Caudate nucleus (tissue), 63 donors: ENCODE measurements at places on chromosomes 5 and 9.

DNA sequence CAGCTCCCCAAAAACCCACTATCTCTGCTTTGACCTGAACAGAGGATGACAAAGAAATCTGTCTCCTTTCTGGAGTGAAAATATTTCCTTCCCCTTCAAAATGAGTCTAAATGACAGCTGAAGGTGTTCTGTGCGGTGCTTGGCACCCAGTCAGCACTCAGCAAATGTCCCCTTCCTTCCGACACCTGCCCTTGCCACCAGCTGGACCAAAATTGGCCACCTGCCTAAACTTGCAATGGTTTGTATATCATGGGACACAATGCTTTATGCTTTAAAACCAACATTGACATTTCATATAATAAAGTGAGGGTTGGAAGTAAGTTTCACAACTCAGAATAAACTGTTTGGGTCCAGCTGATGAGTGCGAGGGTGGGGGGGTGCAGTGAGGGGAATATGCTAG, 7.5 kb upstream of the TTC1 start:
- no peak for DNase-seq

DNA sequence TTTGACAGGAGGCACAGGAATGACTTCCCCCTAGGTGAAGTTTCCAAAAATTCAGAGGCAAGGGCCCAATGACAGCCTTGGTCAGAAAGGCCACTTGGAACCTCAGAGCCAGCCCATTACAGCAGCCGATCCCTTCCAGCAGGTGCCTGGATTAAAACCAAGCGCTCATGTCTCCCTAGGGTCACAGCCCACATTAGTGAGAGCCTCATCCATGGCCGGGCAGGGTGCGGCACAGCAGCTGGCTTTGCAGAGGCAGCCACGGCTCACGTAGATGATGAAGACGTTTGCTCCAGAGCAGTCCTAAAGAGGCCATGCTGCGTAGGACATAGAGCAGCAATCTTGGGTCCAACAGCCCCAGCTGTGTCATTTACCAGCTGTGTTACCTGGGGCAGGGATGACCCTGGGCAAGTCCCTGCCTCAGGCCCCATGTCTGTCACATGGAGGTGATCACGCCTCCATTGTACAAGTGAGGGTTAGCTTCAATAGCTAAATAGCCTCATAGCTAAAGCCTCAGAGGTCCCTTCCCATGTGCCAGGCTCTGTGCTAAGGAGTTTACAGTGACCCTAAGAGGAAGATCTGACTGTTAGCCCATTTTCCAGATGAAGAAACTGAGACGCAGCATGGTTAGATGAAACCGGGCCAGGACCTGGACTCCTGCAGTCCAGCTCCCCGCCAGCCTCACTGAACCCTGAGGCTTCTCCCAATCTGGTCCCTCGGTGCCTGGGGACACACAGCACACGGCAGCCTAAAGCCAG, 39.2 kb downstream of the NEK6 start:
- no peak for DNase-seq

DNA sequence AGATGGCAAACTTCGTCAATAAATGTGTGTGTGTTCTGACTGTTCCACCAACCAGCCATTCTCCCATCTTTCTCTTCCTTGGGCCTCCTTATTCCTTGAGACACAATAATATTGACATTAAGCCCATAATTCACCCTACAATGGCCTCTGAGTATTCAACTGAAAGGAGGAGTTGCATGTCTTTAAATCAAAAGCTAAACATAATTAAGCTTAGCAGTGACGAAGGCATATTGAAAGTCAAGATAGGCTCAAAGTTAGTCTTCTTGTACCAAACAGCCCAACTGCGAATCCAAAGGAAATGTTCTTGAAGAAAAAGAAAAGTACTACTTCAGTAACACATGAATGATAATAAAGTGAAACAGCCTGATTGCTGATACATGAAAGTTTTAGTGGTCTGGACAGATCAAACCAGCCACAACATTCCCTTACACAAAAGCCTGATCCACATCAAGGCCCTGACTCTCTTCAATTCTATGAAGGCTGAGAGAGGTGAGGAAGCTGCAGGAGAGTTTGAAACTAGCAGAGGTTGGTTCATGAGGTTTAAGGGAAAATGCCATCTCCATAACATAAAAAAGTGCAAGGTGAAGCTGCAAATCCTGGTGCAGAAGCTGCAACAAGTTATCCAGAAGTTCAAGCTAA, 81.4 kb downstream of the DENND1A start:
- no peak for DNase-seq

DNA sequence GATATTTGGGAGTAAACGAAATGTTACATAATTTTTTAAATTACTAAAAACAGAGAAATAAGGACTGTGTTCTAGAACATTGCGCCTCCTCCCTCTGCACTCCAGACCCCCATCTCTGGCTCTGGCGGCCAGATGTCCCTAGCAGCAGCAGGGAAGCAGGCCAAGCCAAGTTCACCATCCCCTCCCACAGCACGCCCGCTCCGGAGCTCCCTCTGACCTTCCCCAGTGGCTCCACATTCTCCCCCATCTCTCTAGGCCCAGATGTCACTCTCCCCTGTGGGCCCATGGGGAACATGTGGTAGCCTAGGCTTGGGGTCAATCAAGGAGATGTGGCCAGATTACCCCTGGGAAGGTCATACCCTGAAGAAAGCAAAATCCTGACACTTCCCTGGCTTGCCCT, 6.3 kb upstream of the WNK2 start:
- DNase-seq: no peak

GRCh38 chr9:93447655-93448054, 3.8 kb upstream of the FAM120A start:
- DNase-seq: no peak

DNA sequence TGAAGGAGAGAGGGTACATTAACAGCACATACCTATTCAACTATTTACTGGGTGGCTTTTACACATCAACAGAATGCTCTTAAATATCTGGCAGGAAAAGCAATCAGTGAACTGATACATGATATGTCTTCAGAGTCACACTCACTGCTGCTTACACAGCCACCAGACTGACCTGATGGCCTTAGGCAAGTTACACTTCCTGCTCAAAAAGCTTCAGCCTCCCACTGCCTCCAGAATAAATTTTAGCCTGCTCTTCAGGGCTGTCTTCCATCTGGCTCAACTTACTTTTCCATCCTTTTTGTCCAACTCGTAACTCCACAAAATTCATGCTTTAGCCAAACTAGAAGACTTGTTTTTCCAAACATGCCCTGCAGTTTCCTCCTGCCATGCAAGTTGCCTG, 10.7 kb downstream of the LOX start:
- no peak for DNase-seq

GRCh38 chr9:126861707-126862103, 1.3 kb downstream of the ZBTB34 start:
- DNase-seq: no peak

- DNase-seq: no peak
Observed at GRCh38 chr5:132083071-132083678, 9.6 kb downstream of the CSF2 start.

GRCh38 chr5:76443066-76443800, 40.1 kb downstream of the IQGAP2 start:
- no peak for DNase-seq

DNA sequence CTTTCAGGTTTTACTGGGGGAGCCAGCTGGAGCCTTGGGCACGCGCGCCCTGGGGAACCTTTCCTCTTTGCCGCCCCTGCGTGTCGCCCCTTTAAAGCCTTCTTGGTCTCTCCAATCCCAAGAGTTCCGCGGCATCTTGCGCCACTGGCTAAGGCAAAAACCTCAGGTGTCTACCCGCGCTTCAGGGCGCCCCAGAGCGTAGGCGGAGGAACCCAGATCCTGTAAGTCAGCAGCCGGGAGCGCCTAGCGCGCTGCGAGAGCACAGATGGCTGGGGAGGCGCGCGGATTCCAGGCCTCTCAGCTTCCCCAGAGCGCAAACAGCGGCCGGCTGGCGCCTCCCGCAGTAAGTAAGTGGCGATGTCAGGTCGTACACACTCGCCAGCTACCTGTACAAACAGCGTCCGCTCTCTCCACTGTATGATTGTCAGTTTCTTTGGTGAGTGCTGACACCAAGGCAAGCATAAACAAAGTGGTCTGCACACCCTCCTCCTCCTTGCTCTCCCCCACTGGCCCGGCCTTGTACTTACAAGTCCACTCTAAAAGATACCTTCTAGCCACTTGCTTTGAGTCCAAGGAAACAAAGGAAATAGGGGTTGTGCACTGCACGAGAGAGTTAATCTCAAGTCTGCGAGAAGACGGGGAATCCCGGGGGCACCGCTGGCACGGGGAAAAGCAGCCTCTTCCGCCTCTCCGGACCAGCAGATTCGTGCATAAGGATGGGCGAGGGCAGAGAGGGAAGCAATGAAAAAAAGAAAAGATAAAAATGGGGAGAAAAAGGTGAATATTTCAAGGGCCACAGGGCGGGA, 2.9 kb downstream of the HTR1A start:
- DNase-seq: no peak

- DNase-seq: no peak
Observed at GRCh38 chr9:85516455-85516854, 225.3 kb downstream of the AGTPBP1 start.
